ENCODE measurements at places on chromosomes 6 and 20.

GRCh38 chr6:142746524-142746923 is 198.5 kb downstream of the HIVEP2 start:
- DNase-seq: no peak
- H3K4me3 ChIP-seq: no peak overlapping the region
- no peaks in the 10 kb centered on the region for H3K36me3 ChIP-seq
- H3K27me3 ChIP-seq: 0 out of 2 replicates have a peak, but pooled peaks cover 2% of the 10 kb centered on the region
- no peaks in the 10 kb centered on the region for H3K4me1 ChIP-seq

DNA sequence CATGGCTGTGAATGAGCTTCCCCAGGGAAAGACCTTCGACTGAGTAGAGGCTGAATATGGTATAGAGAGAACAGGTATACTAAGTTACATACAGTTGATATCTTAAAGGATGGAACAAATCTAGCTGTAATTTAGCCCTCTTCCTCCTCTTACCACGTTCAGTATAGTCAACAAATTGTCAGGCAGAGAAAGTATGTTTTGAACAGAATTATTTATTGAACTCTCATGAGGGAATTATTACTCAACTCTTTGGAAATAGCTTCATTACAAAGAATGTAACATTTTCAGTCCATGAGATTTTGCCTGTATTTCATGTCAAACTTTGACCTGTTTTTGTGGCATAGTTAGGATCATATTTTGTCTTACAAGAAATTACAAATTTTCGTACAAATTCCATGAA is 63.0 kb downstream of the SH3BGRL2 start:
- no peaks in the 10 kb centered on the region for H3K4me1 ChIP-seq
- H3K4me3 ChIP-seq: no peak overlapping the region
- no peak overlapping the region for H3K27ac ChIP-seq

DNA sequence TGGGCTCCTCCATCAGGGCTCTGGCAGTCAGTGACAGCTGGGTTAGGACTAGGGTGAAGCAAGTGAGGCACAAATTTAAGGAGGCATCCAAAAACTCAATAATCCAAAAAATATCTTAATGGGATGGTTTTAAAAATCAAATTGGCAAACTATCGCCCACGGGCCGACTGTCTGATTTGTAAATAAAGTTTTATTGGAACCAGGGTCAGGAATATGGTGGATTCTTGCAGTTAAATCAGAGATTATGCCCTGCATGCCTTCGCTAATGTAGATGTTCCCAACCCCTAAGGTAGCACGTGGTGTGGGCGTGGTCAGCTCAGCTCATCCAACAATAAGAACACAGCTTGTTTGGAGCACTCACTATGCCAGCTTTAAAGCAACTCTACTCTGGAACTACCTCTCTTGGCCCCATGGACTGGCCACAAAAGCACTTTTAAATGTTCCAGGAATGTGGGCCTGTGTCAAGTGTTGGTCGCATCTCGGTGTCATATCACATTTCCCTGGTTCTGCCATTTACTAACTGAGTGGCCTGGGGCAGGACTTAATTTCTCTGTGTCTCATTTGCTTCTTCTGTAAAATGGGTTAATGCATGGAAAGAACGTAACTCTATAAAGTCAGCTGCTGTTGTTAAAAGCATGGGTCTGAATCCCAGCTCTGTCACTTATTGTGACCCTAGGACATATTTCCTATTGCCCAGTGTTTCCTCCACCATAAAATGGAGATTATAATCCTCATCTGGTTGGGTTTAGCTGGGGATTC is 7.0 kb downstream of the TP53RK start:
- no peak overlapping the region for H3K27ac ChIP-seq
- no peak overlapping the region for H3K4me3 ChIP-seq
- H3K27me3 ChIP-seq: no peaks in the 10 kb centered on the region
- H3K36me3 ChIP-seq: peaks cover 11% of the 10 kb centered on the region

DNA sequence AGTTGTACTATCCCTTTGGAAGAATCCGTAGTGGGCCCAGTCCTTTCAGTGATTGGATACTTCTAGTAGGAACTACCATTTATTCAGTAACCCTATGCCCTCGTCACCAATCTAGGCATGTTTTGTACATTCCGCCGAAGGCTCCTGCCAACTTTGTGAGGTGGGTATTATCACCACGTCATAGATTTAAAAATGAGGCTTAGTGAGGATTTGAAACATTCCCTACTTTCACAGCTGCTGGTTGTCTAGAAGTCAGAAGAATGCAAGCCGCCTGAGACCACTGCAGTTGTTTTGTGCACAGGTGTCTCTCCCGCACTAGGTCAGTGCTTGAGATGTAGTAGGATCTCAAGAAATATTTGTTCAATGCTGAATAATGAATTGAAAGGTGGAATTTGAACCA is 32.6 kb downstream of the ENPP1 start:
- no peak for DNase-seq
- H3K36me3 ChIP-seq: no peaks in the 10 kb centered on the region
- H3K27me3 ChIP-seq: no peaks in the 10 kb centered on the region
- no peaks in the 10 kb centered on the region for H3K4me1 ChIP-seq

GRCh38 chr6:32114796-32115195 is 5.7 kb upstream of the TNXB start:
- no peak overlapping the region for H3K4me3 ChIP-seq
- H3K36me3 ChIP-seq: peaks cover 2% of the 10 kb centered on the region
- DNase-seq: no peak
- H3K27me3 ChIP-seq: no peaks in the 10 kb centered on the region
- H3K27ac ChIP-seq: no peak overlapping the region

DNA sequence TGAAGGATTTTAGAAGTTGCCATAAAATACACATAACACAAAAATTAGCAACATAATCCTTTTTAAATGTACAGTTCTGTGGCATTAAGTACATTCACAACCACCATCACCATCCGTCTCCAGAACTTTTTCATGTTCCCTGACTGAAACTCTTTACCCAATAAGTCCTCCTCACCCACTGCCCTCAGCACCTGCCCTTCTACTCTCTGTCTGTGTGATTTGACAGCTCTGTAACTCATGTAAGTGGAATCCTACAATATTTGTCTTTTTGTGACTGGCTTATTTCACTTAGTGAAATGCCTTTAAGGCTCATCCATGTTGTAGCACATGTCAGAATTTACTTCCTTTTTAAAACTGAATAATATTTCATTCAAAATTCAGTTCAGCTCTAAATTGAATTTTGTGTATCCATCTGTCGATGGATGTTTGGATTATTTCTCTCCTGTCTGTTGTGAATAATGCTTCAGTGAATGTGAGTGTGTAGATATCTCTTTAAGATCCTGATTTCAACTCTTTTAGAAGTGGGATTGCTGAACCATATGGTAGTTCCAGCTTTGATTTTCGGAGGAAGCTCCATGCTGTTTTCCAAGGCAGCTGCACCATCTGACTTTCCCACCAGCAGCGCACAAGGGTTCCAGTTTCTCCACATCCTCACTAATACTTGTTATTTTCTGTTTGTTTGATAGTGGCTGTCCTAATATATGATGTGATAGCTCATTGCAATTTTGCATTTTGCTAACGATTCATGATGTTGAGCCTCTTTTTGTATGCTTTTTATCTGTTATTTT is 4.2 kb downstream of the ENTPD6 start:
- peaks cover 7% of the 10 kb centered on the region for H3K36me3 ChIP-seq
- no peak for DNase-seq
- H3K4me3 ChIP-seq: no peak overlapping the region
- peaks cover 33% of the 10 kb centered on the region for H3K4me1 ChIP-seq
- H3K27me3 ChIP-seq: no peaks in the 10 kb centered on the region

- H3K27ac ChIP-seq: no peak overlapping the region
- DNase-seq: no peak
- H3K27me3 ChIP-seq: no peaks in the 10 kb centered on the region
- no peaks in the 10 kb centered on the region for H3K4me1 ChIP-seq
These were observed 1212.1 kb upstream of the CITED2 start for GRCh38 chr6:140586426-140587061.

GRCh38 chr6:12371151-12371550 is 81.0 kb downstream of the EDN1 start:
- H3K27ac ChIP-seq: peak overlapping the region; percentile 45
- no peak overlapping the region for H3K4me3 ChIP-seq
- no peaks in the 10 kb centered on the region for H3K27me3 ChIP-seq

DNA sequence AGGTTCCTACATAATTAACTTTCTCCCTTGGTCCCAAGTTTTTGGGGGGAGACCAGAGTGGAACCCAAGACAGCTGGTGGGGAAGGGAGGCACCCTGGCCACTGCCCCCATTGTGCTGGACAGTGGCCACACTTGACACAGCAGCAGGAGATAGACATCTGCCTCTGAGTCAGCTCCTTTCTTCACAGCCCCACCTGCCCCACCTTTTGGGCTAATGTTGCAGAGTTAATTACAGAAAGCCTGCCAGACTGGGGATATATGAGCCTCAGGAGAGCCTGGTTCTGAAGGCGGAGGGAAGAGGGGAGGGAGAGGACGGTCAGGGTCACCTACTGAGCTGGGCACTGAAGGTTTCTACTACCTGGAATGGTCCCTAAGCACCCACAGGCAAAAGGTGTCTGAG is 50.6 kb downstream of the MAFB start:
- DNase-seq: no peak
- no peak overlapping the region for H3K4me3 ChIP-seq
- H3K27ac ChIP-seq: no peak overlapping the region

GRCh38 chr6:48978016-48978415 is 485.0 kb downstream of the MMUT start:
- no peaks in the 10 kb centered on the region for H3K27me3 ChIP-seq
- no peak overlapping the region for H3K4me3 ChIP-seq
- no peak for DNase-seq
- no peak overlapping the region for H3K27ac ChIP-seq
- no peaks in the 10 kb centered on the region for H3K4me1 ChIP-seq

GRCh38 chr20:39778847-39779604 is 816.9 kb downstream of the DHX35 start:
- H3K27ac ChIP-seq: no peak overlapping the region
- no peaks in the 10 kb centered on the region for H3K27me3 ChIP-seq
- H3K4me3 ChIP-seq: no peak overlapping the region
- H3K36me3 ChIP-seq: no peaks in the 10 kb centered on the region
- no peaks in the 10 kb centered on the region for H3K4me1 ChIP-seq

DNA sequence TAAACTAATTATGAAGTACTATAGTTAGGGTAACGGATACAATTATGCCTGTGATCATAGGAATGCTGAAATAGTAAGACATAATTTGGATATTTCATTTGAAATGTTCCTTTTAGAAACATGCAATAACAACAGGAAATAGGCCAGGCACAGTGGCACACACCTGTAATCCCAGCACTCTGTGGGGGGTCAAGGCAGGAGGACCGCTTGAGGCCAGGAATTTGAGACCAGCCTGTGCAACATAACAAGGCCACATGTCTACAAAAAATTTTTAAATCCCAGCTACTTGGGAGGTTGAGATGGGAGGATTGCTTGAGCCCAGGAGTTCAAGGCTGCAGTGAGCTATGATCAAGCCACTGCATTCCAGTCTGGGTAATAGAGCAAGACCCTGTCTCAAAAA is 25.7 kb upstream of the MYO6 start:
- H3K27me3 ChIP-seq: no peaks in the 10 kb centered on the region
- H3K36me3 ChIP-seq: no peaks in the 10 kb centered on the region
- no peak for DNase-seq
- no peak overlapping the region for H3K27ac ChIP-seq
- no peaks in the 10 kb centered on the region for H3K4me1 ChIP-seq
- H3K4me3 ChIP-seq: no peak overlapping the region

DNA sequence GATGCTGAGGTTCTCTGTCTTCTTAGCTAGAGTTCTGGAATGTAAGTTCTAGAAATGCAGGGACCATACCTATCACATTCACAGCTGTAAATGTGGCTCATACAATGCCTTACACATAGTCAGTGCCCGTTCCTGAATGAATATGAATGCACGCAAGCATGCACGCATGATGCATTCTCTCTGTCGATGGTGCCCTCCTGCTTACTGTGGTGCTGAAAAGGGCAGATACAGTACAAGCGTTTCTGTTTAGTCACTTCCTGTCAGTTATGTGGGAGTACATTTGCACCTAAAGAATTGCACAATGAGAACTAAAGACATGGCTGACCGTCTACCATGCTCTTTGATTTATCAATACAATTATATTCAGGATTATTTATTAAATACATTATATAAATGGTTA is 152.2 kb upstream of the SOX4 start:
- no peaks in the 10 kb centered on the region for H3K27me3 ChIP-seq
- no peaks in the 10 kb centered on the region for H3K4me1 ChIP-seq
- H3K4me3 ChIP-seq: no peak overlapping the region
- H3K36me3 ChIP-seq: no peaks in the 10 kb centered on the region
- no peak overlapping the region for H3K27ac ChIP-seq
- no peak for DNase-seq

DNA sequence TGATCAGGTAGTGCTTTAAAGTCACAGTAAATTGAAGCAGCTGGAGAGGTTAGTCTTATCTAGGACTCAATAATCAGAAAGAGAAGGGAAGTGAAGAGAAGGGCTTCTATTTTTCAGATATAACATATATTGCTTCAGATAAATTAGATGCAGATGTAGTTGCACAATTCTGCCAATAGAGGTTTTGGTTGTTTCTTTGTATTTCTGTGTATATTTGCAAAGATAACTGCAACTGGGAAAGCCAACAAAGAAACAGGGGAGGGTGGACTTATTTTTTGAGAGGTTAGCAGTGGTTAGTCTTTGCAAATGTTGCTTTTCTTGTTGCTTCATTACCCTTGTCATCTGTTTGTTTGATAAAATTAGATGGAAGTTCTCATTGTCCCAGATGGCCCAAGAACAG is 106.6 kb downstream of the ADGRG6 start:
- no peak for DNase-seq
- H3K27me3 ChIP-seq: no peaks in the 10 kb centered on the region
- peak overlapping the region; percentile 59 for H3K27ac ChIP-seq
- peaks cover 58% of the 10 kb centered on the region for H3K36me3 ChIP-seq
- peaks cover 41% of the 10 kb centered on the region for H3K4me1 ChIP-seq

DNA sequence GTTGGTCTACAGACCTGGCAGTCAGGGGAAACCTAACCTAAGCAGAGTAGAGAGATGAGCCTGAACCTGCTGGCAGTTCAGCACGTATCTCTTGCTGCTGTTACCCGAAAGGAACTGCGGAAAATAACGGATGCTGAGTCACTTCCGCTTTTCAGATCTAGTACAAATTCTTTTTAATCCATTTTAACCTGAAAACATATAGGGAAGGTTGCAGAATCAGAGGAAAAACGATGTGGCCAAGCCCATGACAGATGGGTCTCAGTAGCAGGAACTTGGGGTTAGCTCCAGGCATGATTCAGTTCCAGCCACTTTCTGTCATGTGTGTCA is 351.9 kb upstream of the PRND start:
- H3K27me3 ChIP-seq: no peaks in the 10 kb centered on the region
- H3K4me1 ChIP-seq: no peaks in the 10 kb centered on the region
- H3K4me3 ChIP-seq: no peak overlapping the region
- H3K27ac ChIP-seq: no peak overlapping the region
- H3K36me3 ChIP-seq: no peaks in the 10 kb centered on the region

GRCh38 chr20:44219791-44220190 is 9.2 kb upstream of the OSER1 start:
- H3K36me3 ChIP-seq: no peaks in the 10 kb centered on the region
- H3K4me3 ChIP-seq: no peak overlapping the region
- no peak overlapping the region for H3K27ac ChIP-seq
- H3K27me3 ChIP-seq: no peaks in the 10 kb centered on the region
- DNase-seq: no peak

GRCh38 chr6:79733388-79733787 is 102.3 kb downstream of the SH3BGRL2 start:
- H3K27me3 ChIP-seq: no peaks in the 10 kb centered on the region
- DNase-seq: no peak
- peaks cover 20% of the 10 kb centered on the region for H3K4me1 ChIP-seq
- no peak overlapping the region for H3K27ac ChIP-seq
